ENCODE measurements at places on chromosomes 3 and 15. TPM values are rescaled to one million over a fixed set of nuclear protein-coding genes. Genes with fewer than 3 reads are reported as not detected.

DNA sequence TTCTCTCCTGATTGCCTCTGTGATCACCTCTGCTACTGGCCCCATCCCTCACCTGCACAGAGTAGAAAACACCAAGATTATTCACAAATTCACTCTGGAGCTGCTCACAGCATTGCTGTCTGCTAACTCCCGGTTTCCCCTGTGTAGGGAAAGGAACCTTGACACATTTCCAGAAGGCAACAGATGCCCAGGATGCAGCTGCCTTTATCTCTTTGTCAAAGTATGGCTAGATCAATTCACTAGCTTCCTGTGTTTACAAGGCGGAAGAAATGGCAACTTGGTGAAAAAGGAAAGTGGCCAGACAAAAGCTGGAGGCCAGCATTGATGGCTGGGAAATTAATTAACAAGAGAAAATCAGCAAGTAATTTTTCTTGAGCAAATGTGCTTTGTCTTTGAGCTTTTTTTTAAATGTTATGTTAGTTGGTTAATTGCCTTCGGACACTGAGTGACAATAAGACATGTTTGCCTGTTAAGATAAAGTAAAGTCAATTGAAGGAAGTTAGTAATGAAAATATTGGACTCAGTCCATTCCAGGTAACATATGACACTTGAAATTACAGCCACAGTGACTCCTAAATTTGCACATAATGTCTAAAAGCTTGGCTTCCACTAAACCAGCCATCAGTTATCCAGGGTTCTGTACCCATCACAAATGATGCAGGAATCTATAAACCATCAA is 394.6 kb upstream of the IL12A start:
- DNase-seq: no peak

GRCh38 chr15:58497046-58497785 is 65.4 kb downstream of the LIPC start:
- DNase-seq: no peak

DNA sequence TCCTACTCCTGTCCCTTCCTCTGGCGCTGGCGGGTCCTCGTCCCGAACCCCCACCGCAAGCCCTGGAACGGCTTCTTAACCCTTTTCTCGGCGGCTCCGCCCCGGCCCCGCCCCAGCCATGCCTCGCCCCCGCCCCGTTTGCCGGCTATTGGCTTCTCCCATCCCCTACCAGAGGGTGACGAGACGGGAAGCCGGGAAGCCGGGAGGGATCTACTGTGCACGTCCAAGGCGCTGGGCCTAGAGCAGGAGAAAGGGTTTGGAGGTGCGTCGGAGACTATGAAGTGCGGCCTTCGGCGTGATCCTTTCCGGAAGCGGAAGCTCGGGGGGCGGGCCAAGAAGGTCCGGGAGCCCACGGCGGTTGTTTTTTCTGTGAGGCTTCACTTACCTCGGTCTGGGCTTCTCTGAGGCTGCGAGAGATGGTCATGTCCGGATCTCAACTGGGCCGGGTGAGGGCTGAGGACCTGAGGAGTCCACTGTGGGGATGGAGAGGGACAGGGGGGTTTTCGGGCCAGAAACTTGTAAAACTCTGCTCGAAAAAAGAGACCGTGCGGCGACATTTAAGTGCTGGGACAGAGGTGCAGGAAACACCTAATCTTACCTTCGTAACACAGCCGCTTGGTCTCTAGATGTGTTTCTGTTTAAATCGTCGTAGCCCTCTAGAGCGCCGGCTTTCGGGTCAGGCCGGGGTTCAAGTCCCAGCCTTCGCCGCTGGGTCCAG is 21.4 kb downstream of the ROPN1B start:
- no peak for DNase-seq

- DNase-seq: peak; percentile 26
These were observed 694.9 kb downstream of the ZBBX start for GRCh38 chr3:166685246-166685645.

DNA sequence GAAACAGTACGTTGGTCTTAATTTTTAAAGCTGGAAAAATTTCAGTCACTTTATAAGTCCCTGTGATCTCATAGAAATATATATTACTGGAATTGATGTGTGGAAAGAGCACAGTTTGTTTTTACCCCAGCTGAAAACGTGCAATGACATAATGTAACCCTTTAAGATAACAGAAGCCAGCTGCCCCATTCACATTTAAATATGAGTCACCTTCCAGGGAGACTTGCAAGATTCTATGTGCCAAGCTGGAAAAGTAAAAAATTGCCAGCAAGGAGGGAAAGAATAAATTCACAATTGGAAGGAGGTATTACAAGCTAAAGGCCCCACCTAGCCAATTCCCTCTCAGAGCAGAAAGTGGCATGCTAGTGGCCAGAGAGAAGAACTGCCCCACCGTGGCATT is 50.2 kb downstream of the SAMMSON start:
- no peak for DNase-seq

DNA sequence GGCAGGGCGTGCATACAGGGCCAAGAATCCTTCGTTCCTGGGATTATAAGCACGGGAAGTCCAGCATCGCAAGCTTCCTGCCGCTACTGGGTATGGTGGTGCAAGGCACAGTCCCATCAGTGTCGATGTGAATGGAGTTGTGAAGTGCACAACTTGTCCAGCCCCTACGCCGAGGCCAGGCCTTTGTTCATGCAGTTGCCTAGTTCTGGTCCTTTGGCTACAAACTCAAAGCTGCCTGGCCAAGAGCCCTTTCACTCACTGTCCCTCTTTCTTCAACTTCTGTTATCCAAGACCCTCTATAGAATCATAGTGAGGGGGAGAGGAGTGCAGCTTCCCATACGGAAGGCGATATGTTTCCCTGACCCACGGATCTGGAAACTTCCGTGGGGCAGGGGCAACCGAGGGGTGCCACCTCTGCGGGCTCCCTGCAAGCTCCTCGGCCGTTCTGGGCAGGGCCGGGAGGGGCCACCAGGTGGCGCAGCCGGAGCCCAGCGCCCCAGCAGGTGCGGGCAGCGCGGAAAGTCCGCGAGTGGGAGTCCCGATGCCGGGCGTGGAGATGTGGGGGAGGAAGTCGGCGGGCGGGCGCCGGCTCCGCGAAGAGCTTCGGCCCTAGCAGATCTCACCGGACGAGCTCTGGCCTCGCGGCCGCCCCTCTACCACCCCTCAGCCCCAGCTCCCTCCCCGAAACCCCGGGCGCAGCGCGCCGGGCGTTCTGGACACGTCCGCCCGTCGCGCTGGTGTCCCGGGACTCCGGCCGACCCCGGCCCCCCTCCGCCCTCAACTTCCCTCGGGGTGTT is 693 bp downstream of the RASGRP1 start:
- DNase-seq: peak; percentile 50

Gene CYP19A1
- 0.13 TPM for total RNA-seq

DNA sequence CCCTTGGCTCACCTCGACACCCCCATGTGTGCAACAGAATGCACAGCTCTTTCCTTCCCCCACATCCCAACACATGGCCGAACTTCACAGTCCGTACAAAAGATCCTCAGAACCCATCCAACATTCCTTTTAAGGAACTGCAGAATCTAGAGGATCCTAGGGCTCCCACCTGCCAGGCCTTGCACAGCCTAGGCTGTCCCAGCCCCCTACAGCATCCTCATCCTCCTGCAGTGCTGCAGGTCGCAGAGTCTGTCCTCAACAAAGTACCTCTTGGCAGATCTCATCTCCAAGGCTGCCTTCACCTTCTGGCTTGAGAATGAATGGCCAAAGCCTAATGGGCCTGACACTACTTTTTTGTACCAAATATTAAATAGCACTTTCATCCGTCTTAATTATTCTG is 19.8 kb downstream of the PRR23E start:
- no peak for DNase-seq

GRCh38 chr15:92634060-92634459 is 21.5 kb downstream of the FAM174B start:
- DNase-seq: no peak

DNA sequence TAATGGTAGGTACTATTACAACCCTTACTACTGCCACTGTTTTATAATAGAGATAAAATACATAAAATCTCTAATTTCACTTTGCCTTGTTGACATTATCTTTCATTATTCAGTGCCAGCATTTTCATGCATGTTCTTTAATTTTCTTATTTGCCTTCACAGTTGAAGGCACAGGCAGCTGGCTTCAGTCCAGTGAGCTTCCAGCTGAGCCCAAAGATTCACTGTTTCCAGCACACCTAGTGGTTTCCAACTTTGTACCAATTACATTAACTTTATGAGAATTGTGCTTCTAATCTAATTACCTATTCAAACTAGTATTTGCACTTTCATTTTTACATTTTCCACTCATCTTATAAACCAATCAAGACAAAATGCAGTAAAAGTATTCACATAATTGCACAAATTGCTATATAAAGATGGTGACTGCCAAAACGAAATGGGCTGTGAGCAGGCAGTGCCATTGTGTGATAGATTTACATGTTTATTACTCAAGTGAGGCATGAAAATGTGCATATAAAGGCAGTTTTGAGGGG is 228.3 kb downstream of the MFSD1 start:
- no peak for DNase-seq

DNA sequence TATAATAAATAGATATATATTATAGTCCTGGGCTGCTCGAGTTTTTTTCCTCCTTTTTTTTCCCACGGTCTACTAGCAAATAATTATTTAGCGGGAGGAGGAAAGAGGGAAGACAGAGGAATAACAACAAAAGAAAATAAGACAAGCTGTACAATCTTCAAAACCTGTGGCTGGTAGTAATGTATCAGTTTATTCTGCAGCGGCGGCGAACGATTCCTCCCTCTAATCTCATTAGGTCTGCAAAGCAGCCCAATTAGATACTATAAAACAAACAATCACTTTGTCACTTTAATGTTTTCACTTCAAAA is 390 bp upstream of the TLE3 start:
- no peak for DNase-seq

- DNase-seq: no peak
These were observed 53.6 kb downstream of the SETMAR start for GRCh38 chr3:4356546-4357410.

Gene STRC
- total RNA-seq: 0.27 TPM

DNA sequence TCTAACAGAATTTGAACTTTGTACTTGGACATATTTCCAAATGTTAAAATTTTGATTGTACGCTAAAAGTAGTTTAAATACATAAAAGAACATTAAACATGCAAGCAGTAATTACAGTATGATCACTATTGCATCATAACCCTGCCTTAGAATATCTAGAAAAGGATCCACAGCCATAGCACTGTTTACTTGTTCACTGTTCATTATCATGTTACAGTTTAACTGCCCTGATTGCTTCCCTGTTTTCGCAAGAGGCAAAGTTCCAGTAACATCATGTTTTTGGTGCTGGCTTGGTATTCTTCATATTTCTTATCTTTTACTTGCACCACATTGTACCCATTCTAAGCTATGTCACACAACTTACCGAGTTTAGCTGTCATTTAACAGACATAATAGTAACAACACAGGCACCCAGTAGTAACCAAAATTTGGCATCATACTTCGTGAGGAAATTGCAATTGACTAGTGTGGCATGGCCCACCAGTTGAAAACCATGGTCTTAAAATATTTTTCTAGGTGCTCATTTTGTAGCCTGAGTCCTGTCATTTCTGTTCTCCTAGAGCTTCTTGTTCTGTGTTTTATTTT is 13.3 kb upstream of the TMEM87A start:
- DNase-seq: no peak

DNA sequence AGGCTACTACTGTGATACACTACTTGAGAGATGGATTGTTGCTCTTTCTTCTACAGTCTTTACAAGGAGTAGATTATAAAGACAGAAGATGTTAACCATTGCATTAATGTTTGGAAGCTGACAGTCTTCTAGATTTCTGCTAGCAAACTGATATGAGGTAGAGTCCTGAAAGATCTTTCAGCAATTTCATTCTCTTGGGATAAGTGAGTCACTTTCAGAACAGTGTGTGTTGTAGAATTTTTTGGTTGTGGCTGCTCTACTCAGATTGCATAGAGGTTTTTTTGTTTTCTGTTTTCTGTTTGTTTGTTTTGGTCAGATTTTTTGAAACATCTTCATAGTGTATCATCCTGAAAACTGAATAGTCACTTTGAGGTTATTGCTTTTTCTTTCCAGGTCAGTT is 17.1 kb downstream of the TNFSF10 start:
- DNase-seq: no peak

DNA sequence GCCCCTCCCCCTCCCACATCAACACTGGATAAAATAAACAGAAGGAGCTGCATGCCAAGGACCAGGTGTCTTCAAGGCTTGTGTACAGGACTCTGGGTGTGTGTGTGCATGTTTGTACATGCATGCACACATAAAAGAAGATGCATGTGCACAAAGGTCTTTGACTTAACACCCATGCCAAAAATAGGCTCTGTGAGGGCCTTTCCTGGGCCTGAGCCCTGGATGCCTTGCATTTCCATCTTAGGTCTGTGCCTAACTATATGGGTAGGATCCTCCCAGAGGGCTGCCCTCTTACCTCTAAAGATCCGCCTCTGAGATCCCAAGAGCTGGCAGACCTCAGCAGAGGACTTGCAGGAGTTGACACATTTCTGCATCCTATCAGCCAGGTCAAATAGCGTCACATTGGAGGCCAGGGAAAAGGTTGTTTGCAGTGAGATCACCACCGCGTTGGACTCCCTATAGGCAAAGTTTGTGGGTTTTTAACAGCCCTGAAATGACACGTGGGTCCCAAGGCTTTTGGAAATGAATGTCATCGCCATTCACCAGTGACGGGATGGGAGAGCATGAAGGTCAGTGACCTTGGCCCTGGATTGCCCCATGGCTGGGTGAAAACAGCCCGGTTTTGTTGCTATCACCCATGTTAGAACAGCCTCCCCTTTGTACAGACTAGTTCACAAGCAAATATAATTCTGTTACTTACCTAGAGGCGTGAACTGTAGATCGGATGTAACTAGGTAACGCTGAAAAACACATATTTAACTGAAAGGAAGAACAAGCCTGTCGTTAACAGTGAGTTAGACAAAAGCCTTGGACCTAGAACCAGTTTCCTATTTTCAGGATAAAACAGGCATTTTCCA is 54.0 kb downstream of the HEG1 start:
- DNase-seq: no peak

DNA sequence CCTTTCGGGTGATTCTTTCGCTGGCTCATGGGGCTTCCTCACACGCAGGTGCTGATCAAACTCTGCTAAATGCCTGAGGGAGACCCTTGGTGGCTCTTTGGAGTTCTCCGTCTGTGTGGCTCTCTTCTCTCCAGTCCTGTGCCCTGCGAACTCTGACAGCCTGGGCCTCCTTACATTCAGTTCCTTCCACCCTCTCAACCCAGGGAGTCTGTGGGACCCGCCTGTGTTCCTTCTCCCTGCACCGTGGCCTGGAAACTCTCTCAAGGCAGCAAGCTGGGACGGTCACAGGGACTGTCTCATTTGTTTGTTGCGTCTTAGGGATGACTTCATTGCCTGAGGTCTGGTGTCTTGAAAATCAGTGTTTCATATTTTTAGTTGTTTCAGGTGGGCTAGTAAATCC is 37.0 kb upstream of the CORO2B start:
- DNase-seq: no peak

DNA sequence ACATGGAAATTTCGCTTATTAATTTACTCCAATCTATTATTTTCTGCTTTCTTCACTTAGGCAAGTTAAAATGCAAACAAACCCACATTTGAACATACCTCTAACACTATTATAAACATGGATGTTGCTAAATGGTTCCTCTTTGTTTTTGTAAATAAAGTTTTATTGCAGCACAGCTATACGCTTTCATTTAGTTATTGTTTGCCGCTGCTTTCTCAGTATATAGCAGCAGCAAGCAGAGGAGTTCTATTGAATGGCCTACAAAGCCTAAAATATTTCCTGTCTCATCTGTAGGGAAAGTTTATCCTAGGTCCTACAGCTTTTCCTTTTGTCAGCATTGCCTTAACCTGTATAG is 7.9 kb upstream of the CHD2 start:
- no peak for DNase-seq
